NCI-H1105 (cell line): ENCODE measurements at places on chromosomes 4 and X.

DNA sequence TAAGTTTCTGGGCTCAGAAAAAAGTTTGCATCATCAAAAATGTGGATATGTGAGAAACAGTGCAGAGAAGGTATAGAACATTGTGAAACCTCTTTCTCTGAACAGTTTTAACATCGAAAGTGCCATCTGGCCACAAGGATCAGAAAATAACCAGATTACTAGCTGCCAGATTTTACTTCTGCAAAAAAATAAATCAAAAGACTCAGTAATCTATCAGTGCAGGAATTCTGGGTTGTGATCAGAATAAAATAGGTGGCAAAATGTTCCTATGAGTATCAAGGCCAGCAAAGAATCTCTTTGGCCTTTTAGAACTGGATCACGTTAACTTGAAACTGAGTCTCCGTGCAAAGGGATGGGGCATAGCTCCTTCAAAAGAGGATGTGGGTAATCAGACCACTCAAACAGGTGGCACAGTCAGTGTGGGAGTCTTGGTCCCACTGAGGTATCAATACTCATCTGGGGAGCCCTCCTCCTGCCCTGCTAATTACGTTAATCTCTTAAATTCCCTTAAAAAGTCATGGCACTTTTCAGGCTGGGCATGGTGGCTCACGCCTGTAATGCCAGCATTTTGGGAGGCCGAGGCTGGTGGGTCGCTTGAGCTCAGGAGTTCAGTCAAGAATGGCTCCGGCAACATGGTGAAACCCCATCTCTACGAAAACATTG lies 26.7 kb upstream of the RBM47 start:
- no peak for DNase-seq

- DNase-seq, result no peak
Observed at GRCh38 chr4:11847167-11847566, 418.5 kb upstream of the HS3ST1 start.

DNA sequence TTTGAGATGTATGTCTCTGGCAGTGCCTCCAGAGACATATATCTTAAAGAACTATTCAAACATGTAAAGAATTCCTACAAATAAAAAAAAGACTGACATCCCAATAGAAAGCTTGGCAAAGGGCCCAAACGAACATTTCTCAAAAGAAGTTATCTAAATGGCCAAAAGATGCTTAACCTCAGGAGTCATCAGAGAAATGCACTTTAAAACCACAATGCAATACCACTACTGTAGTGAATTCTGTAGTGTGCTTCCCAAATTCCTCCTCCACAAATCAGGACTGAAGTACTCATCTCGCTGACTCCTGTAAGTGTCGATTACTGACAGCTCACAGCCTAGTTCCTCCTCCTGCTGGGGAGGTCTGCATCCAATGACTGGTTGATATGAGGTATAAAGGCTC lies 129.0 kb upstream of the MAMLD1 start:
- DNase-seq, result no peak

GRCh38 chrX:119427024-119427794 lies 28.1 kb downstream of the SLC25A43 start:
- DNase-seq, result no peak

DNA sequence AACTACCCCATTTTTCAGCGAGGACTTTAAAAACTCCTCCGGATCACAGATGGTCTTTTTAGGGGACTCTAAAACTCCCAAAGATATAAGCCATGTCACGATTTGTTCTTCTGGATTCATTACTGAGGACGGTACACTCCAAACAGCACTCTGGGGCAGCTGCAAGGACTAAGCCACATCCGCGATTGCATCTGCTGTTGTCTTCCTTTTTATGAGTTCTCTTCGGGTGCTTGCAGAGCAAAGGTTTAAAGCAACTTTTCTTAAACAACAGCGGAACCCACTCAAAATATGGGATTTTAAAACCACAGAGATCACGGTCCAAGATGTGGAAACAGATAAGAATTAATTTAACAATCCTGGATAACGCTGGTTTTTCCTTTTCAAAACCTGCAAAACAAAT lies at the start of gene ARHGEF6:
Gene ARHGEF6, minus strand, starts transcription at position 170 of the 400 bp plus-strand sequence. Its CDS starts 50 bp downstream, at position 120.
- no peak for DNase-seq

DNA sequence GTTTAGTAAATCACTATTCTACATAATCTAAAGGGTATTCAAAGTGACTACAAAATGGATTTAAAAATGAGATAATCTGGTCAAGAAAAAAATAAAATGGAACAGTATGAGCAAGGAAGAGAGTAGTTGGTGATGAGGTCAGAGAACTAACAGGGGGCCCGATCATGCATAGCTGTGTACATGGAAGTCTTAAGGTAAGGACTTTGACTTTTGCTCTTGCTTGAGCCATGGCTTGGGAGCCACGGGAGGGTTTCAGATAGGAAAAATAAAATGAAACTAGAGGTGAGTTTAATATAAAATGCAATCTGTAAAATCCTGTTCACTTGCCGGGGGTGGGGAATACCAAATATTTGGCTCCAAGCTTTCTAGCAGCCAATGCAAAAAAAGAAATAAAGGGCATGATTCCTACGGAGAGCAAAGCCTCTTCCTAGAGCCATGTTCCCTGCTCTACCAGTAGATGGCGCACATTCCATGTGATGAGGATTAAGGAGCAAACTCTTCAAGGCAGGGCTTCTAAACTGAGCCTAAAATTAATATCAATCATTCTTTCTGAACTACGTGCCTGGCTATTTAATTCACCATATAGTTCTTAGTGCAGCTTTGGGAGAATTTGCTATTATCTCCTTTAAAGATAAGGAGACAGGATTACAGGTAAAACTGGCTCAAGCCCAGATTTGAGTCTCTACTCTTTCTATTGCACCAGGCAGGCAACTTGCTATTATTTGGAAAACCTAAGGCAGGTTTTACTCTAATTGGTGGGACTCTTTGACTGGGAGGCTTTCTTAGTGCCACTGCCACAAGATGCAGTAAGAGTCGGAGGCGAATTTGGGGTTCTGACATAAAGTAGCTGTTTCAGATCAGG lies 6.8 kb upstream of the CLCN5 start:
- peak; percentile 1 for DNase-seq

DNA sequence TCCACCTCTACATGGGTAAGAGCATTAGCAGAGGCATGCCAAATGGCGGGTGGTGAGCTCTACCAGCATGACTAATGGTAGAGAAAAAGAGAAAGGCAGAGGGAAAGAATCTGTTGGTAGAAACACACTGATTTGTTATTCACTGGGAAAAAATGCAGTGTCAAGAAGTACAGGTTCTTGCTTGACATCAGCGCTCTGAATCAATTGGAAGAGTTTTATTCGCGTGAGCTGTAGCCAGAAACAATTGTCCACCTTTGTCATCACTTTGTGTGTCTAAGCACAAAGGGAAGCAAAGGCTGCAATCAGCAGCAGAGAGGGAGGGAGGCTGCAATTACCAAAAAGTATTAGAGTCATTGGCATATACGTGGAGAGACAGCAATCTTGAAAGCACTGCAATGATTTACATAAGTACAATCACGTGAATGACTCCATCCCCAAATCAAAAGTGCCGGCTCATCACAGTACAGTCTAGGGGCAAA lies 67.7 kb upstream of the HS3ST1 start:
- DNase-seq, result no peak

- no peak for DNase-seq
Observed at GRCh38 chr4:84231539-84232055, 267.5 kb downstream of the NKX6-1 start.

DNA sequence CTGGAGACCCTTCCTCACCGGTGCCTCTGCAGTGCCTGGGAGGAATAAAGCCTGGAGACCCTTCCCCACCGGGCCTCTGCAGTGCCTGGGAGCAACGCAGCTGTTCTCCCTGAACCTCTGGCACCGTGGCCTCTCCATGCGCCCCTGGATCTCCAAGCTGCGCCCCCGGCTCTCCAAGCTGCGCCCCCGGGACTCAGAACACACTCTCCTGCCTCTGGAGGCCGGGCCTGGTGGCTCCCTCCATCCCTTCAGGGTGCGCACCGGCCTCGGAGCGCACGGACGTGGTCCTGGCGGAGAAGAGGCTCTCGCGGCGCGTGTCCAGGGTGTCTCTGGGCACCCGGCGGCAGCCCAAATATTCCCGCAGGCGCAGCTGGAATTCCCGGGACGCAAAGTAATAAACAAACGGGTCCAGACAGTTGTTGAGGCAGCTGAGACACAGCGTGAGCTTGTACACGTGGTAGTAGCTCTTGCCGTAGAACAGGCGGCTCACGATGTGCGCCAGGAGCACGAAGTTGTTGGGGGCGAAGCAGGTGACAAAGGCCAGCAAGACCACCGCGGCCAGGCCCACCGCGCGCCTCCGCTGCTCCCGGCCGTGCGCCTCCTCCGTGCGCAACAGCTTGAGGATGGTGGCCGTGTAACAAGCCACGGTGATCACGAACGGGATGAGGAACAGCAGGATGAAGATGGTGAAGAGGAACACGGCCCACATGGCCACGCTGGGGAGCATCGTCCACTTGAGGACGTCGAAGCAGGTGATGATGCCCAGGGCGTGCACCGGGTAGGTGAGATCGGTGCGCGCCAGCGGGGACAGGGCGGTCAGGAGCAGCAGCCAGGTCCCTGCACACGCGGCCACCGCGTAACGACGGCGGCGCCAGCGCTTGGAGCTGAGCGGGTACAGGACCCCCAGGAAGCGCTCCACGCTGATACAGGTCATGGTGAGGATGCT lies 12.8 kb upstream of the ASMTL start:
- DNase-seq, result no peak

GRCh38 chrX:123489011-123489410 lies 243.8 kb downstream of the THOC2 start:
- DNase-seq, result no peak

DNA sequence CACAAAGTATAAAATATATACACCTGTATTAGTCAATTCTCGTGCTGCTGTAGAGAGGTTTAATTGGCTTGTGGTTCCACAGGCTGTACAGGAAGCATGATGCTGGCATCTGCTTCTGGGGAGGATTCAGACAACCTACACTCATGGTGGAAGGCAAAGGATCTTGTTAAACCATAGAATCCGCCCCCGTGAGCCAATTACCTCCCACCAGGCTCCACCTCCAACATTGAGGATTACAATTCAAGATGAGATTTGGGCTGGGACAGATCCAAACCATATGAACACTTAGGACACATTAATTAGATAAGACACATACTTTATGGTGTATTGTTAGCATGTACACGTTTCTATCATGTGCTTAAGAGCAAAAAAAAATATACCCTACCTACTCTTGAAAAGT lies 22.1 kb upstream of the SORBS2 start:
- no peak for DNase-seq

DNA sequence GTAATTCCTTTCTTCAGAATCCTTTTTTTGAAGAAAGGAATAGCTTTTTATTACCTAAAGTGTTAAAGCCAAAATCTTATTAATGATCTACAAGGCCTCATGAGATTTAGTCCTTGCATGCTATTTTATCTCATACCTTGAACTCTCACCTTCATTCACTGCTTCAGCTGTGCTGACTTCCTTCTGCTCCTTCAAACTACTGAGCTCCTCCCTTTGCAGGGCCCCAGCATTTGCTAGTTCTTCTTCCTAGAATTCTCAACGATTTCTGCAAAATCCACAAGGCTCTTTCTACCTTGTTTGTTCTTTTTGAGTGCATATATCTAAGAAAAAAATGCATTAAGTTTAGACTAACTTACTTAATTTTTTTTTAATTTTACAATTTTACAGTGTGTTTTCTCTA lies 619.5 kb downstream of the EPHA5 start:
- no peak for DNase-seq

DNA sequence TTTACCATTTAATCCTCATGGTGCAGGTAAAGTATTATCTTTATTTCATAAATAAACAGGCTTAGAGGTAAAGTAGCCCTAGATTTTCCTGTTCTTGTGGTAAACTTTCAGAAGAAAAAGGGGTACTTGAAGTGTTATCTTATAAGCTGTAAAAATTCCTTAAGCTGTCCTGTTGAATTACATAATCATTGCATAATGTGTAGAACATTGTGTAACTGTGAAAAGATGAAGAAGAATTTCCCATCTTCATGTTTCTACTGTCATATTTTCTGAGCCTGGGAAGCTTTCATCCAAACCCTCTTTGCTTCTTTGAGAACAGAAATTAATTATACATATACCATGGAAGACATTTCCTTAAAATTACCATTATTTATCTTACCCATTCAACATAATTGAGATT lies 90.5 kb downstream of the ELOVL6 start:
- DNase-seq, result no peak

- peak; percentile 36 for DNase-seq
Observed at GRCh38 chrX:48971249-48972219, at the start of gene KCND1. Gene KCND1 (minus strand): TSS chrX:48971844. CDS start chrX:48970271, 1,573 bp downstream.

GRCh38 chr4:14196131-14196530 lies 568.6 kb upstream of the BOD1L1 start:
- no peak for DNase-seq

- no peak for DNase-seq
Observed at GRCh38 chr4:128528793-128529553, 241.4 kb upstream of the PGRMC2 start.

DNA sequence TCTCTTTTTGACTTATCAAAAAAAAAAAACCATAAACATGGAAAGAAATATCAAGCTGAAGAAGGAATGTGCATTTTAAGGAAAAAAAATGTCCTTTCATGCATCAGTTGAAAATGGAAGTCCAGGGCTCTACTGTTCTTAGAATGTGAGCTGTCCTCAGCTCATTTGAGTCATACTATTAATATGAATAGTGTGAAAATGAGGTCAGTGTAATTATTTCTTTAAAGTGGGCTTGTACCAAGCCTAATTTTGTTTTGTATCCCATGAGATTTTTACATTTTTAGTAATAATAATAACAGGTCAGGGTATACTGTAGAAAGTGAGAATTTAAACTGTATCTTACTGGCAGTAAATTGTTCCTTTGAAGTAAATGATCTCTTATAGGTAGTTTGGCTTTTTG lies 148.5 kb downstream of the NAA11 start:
- no peak for DNase-seq

- no peak for DNase-seq
Observed at GRCh38 chr4:2928242-2929176, 34.7 kb downstream of the NOP14 start.

DNA sequence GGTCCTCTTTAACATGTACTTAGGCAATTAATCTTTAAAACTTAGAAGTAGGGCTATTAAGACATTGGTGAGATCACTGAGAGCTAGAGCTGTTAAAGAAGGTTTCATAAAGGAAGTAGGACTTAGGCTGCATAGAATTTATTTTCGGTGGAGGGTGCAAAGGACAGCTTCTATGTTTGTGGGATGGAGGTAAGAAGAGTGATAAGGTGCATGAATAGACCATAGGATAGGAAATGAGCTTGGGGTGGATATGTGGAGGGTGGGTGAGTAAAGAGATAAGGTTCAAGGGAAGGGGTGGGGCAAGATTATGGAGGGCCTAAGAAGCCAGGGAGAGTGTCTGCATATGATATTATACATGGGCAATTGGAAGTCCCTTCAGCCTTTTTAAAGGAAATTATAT lies 15.9 kb downstream of the RTL9 start:
- no peak for DNase-seq
